ENCODE measurements at places on chromosomes 2 and 18. TPM values are rescaled to one million over a fixed set of nuclear protein-coding genes. Genes with fewer than 3 reads are reported as not detected.

Gene DHRS9
- total RNA-seq = 135 TPM

Gene VWA3B
- total RNA-seq = not detected

Gene REEP1
- 34.2 TPM for total RNA-seq

Gene RGPD4
- not detected for total RNA-seq

Gene C2orf80
- total RNA-seq = not detected

Gene ACMSD
- not detected for total RNA-seq

Gene CNOT11
- 37.0 TPM for total RNA-seq

Gene FMNL2
- 11.5 TPM for total RNA-seq

All from right atrium auricular region (tissue), 2 donors.